ENCODE measurements at places on chromosomes 5 and 9.

DNA sequence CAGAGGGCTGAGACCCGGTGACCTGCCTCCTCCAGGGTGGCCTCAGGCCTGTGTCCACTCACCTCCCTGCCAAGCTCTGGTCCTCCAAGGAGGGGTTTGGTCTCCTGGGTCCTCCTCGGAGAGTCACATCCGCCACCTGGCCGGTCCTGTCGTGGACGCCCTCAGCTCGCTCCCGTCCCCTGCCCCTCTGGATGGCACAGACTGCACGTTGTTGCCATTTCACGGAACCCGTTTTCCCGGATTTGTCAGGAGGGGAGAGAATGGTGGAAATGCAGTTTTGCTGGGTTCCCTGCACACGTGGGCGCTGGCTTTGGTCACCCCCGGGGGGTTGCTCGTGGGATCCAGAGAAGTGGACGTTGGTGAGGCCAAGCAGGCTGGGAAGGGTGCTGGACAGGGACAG lies 62.7 kb downstream of the RXRA start:
- no peak for DNase-seq

GRCh38 chr5:176611435-176611834 lies 1.5 kb upstream of the GPRIN1 start:
- no peak for DNase-seq

DNA sequence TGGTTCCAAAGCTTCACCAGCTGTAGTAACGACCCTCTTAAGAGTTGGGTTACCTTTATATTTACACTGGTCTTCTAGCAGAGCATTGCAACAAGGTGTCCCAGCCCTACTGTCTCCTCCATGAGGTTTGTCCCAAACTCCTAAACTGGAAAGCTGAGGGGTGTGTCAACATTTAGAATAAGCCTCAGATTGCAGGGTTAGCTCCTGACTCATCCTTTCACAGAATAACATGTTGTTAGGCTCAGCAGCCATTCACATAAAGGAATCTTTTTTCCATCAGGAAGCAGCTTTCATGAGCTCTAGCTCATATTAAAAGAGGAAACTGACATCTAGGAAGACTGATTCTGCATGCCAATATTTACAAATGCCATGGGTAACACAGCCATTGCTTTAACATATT lies 238.7 kb downstream of the EFNA5 start:
- DNase-seq, result no peak

DNA sequence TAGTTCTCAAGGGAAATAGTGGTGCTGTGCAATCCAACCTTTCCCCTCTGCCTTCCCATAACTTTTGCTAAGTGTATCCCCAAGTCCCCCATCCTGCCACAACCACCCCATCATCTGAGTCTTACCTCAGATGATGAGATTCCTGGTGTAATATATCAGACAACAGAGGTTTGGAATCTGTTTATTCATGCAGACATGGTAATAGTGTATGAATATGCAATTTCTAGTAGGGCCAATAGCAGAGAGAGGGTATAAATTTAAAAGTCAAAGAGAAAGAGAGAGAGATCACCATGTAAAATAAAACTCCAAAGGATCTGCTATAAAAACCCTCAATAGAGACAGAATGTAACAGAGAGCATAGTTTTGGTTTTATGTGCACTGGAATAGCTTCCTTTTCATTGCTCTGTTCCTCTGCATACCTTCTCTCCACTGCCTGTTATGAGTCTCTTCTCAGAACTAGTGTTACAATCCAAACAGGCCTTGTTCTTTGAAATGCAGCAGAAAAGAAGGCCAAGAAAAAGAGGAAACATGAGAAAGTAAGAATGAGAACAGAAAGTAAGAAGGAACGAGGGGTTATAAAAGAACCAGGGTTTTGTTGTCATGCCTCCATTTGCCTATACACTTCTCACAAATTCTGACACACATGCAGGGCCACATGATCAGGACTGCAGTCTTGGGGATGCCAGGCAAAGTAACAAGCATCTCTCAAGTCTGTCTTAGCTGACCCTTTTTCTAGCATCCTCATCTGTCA lies 278.0 kb downstream of the CETN3 start:
- DNase-seq, result no peak

- DNase-seq, result no peak
Measured at GRCh38 chr5:14208071-14209021, 65.2 kb downstream of the TRIO start.

DNA sequence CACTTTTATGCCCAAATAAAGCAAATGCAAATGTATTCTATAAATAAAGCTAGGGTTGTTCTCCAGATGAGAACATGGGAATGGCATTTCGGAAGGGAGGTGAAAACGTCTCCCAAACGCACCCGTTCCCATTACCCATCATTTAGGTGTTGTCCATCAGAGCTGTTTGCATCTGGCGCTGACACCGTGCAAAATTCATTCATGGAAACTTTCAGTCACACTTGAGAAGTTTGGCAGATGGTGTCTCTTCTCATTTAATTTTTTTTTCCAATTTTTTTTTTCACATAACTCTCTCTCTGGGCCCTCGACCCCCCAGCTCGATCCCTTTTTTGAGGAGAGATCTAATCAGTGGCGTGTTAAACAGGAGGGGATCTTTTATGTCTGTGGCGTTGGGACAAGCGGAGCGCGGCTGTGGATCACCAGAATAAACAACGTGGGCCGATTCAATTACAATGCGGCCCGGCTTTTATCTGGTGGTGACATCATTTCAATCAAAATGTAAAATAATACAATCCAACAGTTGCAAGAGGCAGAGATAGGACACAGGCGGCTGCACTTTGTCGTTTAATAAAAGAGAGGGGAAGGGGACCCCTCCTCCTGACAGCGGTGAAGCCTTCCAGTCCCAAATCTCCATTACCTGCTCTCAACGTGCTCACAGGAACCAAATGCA lies 246.1 kb upstream of the IRX4 start:
- DNase-seq, result no peak

DNA sequence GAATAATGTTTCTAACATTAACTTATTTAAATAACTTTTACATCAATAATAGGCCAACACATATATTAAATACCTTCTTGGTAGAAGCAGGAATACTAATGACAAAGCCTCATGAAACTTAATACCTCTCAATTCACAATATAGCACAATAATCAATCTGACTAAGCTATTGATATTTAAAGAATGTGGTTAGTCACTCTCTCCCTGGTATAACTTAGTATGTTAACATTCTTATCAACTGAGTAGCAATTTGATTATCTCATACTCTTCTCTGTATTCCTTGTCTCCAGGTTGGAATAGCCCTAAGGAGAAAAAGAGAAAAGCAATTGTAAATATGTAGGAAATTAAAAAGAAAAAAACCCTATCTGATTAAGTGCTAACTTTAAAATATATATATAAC lies 4.9 kb upstream of the PGGT1B start:
- no peak for DNase-seq

DNA sequence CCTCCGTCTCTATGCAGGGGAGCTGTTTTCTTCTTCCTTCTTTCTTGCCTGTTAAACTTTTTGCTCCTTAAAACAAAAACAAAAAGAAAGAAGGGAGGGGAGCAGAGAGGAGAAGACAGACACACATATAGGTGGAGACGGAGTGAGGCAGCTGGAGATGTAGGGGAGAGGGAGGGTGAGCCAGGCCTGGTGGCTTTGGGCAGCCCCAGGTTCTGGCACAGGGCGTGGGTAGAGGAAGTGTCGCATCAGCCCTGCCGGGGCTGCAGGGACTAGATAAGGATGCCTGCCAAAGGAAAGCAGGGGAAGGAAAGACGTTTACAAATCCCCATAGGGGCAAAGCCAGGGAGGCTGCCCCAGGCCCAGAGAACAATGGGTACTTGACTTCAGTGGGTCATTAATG lies 38.7 kb upstream of the PTGS1 start:
- DNase-seq, result no peak

- no peak for DNase-seq
Measured at GRCh38 chr9:115373710-115374045, 255.7 kb upstream of the TNC start.

DNA sequence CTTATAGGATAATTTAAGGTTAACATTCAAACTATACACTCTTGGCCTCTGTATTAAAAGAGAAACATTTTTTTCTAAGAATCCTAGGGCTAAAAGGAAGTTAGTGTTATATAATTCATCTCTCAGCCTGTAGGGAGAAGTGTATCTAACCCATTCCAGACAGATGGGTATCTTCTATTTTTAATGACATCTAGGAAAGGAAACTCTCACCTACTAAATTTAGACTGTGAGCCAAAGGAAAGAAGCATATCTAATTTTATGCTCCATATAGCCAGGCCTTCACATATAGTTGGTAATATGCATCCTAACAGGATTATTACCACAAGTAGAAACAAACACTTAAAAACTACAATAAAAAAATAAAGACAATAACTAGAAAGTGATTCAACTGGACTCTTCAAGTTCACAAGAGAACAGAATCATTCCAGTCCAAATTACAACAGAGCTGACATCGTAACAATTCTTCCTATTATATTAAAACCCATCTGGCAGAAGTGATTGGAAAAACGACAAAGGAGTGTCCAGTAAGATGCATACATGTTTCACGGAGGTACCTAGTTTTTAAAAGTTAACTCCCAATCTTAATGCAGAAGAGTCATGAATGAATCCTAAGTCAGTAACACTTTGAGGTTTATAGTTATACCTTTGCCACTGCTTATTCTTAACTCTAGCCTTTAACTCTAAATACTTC lies 39.4 kb downstream of the SCAI start:
- DNase-seq, result no peak

DNA sequence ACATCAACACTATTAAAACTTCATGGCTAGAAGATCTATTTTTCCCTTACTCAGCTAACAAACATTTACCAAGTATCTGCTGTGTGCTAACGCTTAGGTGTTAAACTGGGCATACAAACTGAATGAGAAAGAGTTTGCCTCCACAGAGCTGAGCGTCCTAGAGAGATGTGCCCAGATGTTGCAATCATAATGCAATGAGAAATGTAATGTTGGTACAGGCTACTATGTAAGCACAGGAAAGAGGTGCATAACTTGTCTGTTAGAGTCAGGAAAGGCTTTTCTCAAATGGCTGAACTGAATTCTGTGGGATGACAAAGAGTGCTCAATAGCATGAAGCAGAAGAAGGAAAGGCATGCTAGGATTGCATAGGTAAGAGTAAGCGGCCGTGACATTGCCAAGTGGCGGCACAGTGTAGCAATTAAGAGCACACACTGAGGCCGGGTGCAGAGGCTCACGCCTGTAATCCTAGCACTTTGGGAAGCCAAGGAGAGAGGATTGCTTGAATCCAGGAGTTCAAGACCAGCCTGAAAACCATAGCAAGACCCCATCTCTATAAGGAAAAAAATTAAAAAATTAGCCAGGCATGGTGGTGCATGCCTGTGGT lies 137.8 kb downstream of the MEF2C start:
- no peak for DNase-seq

- no peak for DNase-seq
Measured at GRCh38 chr5:159737263-159737662, 179.0 kb upstream of the ADRA1B start.

- no peak for DNase-seq
Measured at GRCh38 chr5:77936365-77936693, 160.2 kb upstream of the TBCA start.

DNA sequence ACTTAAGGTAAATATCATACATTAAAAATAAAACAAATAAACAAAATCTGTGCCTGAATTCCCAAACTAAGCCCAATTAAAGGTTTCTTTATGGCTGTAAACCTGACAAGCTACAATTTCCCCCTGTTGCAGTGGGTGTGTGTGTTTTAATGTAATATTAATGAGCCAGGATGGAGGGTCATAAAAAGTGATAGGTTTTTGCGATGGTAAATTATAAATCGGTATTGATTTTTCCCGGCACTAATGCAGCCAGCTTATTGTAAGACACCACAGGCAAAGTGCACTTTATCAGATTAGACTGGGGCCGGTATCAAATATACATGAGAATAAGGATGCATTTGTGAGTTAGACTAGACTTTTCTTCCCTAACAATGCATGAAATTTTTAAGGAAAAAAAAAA lies 120.4 kb downstream of the EBF1 start:
- no peak for DNase-seq

DNA sequence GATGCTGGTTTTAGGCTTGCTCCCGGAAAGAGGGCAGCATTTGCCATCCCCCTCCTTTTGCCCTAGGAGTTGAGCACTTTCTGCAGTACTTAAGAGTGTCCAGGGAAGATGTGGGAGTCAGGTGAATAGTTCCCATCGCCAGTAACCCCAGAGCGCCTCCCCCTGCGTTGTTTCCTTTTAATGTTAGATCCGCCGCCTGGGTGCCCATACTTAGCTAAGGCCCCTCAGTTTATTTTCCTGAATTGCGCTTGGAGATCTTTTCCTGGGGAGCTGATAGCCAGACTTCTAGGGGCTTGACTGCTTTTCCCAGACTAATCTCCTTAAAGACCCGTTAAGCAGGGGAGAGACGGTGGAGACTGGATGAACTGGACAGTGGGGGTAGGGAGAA lies 377 bp upstream of the PCDHAC2 start:
- no peak for DNase-seq

DNA sequence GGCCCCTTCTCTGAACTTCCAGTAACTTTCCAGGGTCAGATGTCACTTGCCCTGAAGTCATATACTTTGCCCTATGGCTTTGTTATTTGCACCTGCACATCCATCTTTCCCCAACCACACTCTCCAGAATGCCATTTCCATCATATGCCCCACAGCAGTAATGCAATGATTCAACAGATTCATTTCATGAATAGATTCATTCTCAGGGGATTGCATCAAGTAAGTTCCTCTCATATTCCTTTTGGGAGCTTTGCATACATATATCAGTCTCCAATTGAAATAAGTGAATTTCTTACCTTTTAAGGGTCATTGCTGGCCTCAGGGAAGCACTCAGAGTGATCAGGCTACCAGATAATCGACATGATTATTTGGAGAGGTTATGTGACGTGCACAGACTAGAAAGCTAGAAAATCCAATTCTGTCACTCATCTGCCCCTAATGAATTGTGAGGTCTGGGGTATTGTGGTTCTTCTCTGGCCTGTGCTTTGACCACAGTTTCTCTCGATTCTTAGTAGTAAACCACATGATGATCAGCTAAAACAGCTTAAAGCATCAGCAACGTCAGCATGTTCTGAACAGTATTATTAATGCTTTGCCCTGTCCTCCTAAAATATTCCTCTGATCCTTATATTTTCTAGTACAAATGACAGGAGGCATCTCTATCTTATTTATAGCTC lies 179.9 kb downstream of the ATPSCKMT start:
- DNase-seq, result no peak

GRCh38 chr5:134149571-134150303 lies 27.0 kb downstream of the SKP1 start:
- DNase-seq, result no peak

DNA sequence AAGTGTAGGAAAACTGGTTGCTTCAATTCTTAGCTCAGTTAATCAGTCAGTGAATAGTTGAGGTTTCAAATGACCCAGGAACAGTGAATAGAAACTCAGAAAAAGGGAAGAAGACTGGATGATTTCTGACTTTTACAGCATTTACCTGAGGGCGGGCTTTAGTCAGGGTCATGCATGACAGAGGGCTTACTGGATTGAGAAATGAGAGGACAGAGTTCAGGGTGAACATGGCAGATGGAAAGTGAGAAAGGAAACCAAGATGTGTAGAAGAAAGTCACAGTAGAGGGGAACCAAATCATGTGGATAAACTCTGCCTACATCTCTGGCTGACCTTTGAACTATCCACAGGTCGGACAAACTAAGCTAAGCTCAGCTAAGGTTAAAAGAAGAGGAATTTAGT lies 596.0 kb downstream of the SEMA5A start:
- no peak for DNase-seq

- DNase-seq, result no peak
Measured at GRCh38 chr5:127718181-127718580, 15.0 kb downstream of the CCDC192 start.
